ENCODE measurements at places on chromosomes 1 and 21. TPM values are rescaled to one million over a fixed set of nuclear protein-coding genes. Genes with fewer than 3 reads are reported as not detected.

DNA sequence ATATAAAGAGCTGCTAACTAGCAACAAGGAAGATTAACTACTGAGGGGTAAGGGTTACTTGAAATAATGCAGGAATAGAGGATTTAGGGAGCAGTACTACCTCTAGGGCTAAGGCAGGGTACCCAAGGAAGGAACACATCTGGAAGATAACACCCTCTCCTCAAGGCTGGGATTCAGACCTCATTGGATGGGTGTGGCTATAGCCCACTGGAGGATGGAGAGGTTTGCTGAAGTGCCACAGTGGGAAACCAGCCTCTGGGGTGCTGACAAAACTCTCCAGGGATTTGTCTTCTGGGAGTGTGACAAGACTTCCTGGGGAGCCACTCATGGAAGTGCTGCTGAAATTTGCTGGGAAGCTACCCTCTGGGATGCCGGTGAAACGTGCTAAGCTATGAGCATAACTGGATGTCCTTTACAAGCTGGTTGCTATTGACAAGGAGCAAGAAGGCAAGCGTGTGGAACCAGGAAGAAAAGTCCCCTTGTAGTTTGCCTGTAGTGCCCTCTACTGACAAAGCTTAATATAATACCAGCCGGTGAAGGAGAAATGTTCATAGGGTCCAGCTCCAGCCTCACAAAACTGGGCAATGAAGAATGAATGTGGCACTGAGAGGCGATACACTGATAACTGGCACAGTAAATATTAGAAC lies 122.8 kb upstream of the USP24 start:
- peak; percentile 80 for DNase-seq
- H3K4me3 ChIP-seq = no peak overlapping the region
- H3K27me3 ChIP-seq = no peaks in the 10 kb centered on the region
- no peaks in the 10 kb centered on the region for H3K4me1 ChIP-seq
- H3K36me3 ChIP-seq = no peaks in the 10 kb centered on the region

DNA sequence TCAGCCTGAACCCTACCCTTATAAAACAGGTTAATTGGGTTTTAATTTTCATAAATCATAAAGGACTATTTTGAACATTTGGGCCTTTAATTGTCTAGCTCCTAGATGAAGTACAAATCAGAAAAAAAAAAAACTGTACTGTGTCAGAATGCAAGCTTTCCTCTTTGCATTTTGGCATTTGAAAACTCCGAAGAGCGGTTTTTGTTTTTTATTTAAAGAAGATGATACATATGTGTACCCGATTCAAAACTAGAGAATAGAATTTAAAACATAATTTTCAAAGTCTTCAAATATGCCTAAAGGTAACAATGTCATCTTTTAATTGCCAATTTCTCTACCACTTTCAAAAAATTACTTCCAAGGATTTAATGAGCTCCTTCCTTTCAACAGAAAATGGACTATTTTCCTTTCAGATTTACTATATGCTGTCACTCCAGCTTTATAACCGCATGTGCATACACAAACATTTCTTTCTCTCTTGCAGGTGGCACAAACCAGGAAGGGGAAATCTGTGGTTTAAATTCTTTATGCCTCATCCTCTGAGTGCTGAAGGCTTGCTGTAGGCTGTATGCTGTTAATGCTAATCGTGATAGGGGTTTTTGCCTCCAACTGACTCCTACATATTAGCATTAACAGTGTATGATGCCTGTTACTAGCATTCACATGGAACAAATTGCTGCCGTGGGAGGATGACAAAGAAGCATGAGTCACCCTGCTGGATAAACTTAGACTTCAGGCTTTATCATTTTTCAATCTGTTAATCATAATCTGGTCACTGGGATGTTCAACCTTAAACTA lies 33.7 kb downstream of the MRPL39 start:
- no peaks in the 10 kb centered on the region for H3K27me3 ChIP-seq
- H3K27ac ChIP-seq = no peak overlapping the region
- no peaks in the 10 kb centered on the region for H3K4me1 ChIP-seq

DNA sequence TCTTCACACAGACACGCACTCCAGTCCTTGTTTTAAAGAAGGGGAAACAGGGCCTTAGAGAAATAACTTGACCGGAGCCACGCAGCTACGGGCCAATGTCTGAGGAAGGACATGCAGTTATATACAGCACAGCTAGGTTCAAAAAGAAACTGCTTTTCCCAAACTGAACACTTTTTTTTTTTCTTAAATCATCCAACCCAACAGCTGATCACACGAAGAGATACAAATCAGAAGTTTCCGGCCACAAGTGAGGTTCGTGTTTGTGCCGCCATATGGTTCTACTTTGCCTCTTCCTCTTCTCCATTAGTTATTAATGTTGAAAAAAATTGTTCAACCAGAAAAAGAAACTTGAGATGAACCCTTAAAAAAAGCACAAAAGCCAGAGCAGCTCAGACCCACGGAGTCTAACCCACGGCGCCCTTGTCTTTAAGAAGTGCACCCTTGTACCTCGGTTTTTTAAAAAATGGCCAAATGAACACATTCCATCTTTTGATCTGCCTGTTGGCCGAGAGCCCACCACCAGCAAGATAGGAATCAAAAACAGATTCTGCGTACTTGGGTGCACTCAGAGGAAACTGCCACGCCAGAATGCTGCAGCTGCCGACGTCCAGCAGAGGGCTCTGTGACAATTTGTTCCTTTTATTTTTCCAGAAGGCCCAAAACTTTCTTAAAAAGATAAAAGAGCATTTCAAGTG lies 78.9 kb downstream of the SLC66A1 start:
- H3K27ac ChIP-seq = no peak overlapping the region
- H3K36me3 ChIP-seq = no peaks in the 10 kb centered on the region
- no peaks in the 10 kb centered on the region for H3K27me3 ChIP-seq
- DNase-seq = peak; percentile 79

DNA sequence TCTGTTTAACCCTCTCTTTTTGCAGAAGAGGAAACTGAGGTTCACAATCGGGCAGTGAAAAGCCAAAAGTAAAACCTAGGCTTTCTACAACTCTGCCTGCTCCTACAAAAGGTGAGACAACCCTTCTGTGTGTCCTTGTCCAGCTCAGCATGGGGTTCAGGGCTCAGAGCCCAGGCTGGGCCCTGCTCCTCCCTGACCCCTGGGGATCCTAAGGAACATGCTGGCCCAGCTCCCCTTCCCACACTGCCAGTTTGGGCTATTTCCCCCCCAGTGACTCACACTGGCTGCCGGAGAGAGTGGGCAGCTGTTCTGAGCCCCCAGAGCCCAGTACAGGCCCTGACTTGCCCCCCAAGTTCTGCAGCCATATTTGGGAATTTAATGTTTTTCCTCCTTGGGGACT lies 8.9 kb downstream of the FAM229A start:
- no peaks in the 10 kb centered on the region for H3K27me3 ChIP-seq
- no peak for DNase-seq
- no peak overlapping the region for H3K4me3 ChIP-seq
- H3K36me3 ChIP-seq = no peaks in the 10 kb centered on the region

DNA sequence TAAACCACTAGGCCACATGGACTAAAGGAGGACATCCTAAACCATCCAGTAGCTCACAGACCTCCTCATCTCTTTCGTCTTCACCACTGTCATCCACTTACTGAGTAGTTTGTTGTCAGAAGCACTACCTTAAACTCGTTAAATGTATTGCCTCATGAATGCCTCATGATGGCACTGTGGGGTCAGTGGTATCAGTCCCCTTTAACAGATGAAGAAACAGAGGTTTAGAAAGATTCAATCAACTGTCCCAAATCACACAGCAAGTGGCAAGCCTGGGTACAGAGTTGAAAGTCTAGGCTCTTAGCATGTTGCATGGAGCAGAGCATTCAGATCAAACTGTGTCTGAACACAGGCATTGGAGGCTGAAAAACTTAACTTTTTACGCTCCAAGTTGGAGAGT lies 183.6 kb upstream of the KIAA0040 start:
- H3K4me3 ChIP-seq = no peak overlapping the region
- no peak overlapping the region for H3K27ac ChIP-seq
- no peaks in the 10 kb centered on the region for H3K27me3 ChIP-seq
- DNase-seq = peak; percentile 20
- no peaks in the 10 kb centered on the region for H3K4me1 ChIP-seq

DNA sequence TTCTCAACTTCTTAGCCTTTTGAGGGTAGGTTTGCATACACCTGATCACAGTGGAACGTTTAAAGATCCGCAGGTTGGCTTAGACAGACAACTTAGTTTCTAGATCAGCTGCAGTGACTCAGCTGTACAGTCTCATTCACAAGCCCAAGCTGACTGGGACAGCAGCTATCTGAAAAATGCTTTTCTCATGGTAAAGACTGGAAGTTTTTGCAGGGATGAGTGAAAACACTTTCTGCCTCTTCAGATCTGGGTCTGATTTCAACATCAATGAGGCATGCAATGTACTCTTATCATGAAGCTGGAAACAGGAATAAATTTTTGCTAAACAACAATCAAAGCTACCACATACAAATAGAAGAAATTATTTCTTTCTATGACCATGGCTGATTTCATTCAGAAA lies 61.1 kb upstream of the PTBP2 start:
- H3K36me3 ChIP-seq = no peaks in the 10 kb centered on the region
- H3K27ac ChIP-seq = no peak overlapping the region
- H3K27me3 ChIP-seq = no peaks in the 10 kb centered on the region
- H3K4me1 ChIP-seq = no peaks in the 10 kb centered on the region
- no peak overlapping the region for H3K4me3 ChIP-seq

GRCh38 chr1:15168479-15168878 lies 14.9 kb downstream of the TMEM51 start:
- H3K27ac ChIP-seq = peak overlapping the region; percentile 74
- H3K4me1 ChIP-seq = peaks cover 31% of the 10 kb centered on the region
- H3K4me3 ChIP-seq = no peak overlapping the region
- no peaks in the 10 kb centered on the region for H3K27me3 ChIP-seq
- DNase-seq = no peak

- no peak overlapping the region for H3K4me3 ChIP-seq
- H3K4me1 ChIP-seq = peaks cover 3% of the 10 kb centered on the region
- H3K27ac ChIP-seq = no peak overlapping the region
- no peaks in the 10 kb centered on the region for H3K27me3 ChIP-seq
- H3K36me3 ChIP-seq = no peaks in the 10 kb centered on the region
Measured at GRCh38 chr1:1011396-1011949, 1.8 kb upstream of the ISG15 start.

GRCh38 chr1:248751142-248751541 lies 4.4 kb downstream of the LYPD8 start:
- H3K27ac ChIP-seq = no peak overlapping the region
- H3K27me3 ChIP-seq = no peaks in the 10 kb centered on the region
- DNase-seq = no peak
- H3K36me3 ChIP-seq = no peaks in the 10 kb centered on the region
- H3K4me3 ChIP-seq = no peak overlapping the region

DNA sequence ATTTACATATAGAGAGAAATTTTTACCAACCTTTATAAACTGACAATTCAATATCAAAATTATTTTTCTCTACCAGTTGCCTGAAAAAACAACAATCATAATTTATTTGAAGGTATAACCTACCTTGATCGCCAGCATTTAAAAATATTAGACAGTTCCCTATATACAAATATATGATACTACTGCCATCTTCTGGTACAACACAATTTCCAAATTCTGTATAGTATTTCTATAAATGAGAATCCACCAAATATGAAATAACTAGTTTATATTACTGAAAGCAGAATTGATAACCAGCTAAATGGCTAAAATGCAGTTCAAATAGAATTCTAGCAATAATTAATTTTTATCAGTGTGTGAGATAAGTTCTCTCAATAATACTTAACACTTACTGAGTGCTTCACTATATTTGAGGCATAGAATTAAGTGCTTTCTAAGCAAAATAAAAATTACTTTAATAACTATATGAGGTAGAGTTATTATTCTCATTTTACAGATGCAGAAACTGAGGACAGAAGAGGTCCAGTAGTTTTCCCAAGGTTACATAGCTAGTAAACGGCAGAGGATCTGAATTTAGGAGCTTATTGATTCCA lies 75.6 kb downstream of the PIGK start:
- H3K36me3 ChIP-seq = no peaks in the 10 kb centered on the region
- H3K4me1 ChIP-seq = no peaks in the 10 kb centered on the region
- H3K4me3 ChIP-seq = no peak overlapping the region

- H3K36me3 ChIP-seq = peaks cover 2% of the 10 kb centered on the region
- H3K27ac ChIP-seq = peak overlapping the region; percentile 90
- H3K4me1 ChIP-seq = peaks cover 39% of the 10 kb centered on the region
- H3K4me3 ChIP-seq = no peak overlapping the region
- peak; percentile 51 for DNase-seq
Measured at GRCh38 chr1:1847061-1847850, 43.6 kb downstream of the GNB1 start.

DNA sequence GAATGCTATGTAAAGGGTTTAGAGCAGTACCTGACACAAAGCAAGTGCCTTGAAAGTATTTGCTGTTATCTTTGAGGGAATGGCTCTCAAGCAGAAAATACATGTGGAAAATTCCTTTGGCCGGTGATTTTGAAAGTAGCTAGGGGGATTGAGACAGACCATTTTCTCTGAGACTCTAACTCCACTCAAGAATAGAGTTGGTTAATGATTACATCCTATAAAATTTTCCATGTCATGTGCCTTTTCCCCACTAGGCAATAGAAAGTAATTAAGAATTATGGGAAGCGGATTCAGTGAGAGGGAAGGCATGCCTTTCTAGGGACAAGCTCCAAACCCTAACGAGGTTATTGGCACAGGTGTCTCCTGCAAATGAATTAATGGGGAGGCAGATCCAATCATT lies 276.0 kb downstream of the GPATCH2 start:
- H3K27me3 ChIP-seq = no peaks in the 10 kb centered on the region
- no peaks in the 10 kb centered on the region for H3K36me3 ChIP-seq
- peaks cover 9% of the 10 kb centered on the region for H3K4me1 ChIP-seq
- peak; percentile 37 for DNase-seq

DNA sequence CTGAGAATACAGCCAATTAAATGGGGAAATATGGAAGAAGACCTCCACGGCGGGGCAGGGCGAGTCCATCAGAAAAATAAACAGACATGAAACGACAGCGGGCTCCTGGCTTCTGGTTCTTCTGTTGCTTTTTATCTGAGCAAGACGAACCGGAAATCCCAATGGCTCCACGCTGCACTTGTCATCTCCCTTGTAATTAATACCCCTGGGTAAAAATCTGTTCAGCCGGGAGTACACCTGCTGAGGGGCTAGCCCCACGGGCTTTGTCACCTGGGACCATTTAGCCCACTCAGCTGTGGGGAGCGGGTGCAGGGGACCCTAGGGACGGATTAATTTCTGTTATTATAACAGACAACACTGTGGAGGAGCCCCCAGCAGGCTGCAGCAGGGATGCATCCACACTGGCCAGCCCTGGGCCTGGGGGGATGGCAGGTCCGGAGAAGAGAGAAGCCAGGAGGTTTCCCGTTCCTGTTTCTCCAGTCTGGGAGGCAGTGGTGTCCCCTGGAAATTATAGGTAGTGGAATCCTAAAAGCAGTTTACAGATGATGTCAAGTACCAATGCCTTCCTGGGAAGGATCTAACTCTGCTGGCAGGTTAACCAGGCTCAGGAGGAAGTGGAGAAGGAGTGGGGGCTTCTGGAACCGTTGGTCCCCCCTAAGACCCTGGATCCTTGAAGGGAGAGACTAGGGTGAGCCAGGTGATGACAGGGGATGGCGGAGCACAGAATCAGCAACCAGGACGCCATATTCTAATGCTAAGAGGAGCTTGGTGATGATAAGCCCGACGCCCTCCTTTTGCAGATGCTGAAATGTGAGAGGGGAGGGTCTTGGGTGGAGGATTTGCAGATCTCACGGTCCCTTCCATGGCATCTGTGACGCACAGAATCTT lies 566.1 kb downstream of the PTPRU start:
- no peak for DNase-seq
- peaks cover 8% of the 10 kb centered on the region for H3K4me1 ChIP-seq
- no peaks in the 10 kb centered on the region for H3K36me3 ChIP-seq

Gene ANGPTL3
- 0.94 TPM for polyA plus RNA-seq

Gene MRPS6
- polyA plus RNA-seq = 335 TPM

Gene BATF3
- polyA plus RNA-seq = 1.7 TPM

Gene TAS1R1
- polyA plus RNA-seq = 0.17 TPM

Gene MTMR11
- 0.56 TPM for polyA plus RNA-seq

Gene LEPR
- 13.6 TPM for polyA plus RNA-seq

Gene MUL1
- polyA plus RNA-seq = 45.7 TPM

Gene KCNE2
- 2.7 TPM for polyA plus RNA-seq

Gene CD1E
- polyA plus RNA-seq = not detected

Gene ATP1A2
- polyA plus RNA-seq = 14.2 TPM

Gene AIRE
- not detected for polyA plus RNA-seq

Gene DMBX1
- not detected for polyA plus RNA-seq
